ENCODE measurements at places on chromosomes 12 and 14.
A peak's percentile ranks its signal among the peaks of the same experiment; 100 is the strongest.

- DNase-seq, result no peak
Observed at GRCh38 chr14:92755495-92755894, 7.1 kb upstream of the LGMN start.

DNA sequence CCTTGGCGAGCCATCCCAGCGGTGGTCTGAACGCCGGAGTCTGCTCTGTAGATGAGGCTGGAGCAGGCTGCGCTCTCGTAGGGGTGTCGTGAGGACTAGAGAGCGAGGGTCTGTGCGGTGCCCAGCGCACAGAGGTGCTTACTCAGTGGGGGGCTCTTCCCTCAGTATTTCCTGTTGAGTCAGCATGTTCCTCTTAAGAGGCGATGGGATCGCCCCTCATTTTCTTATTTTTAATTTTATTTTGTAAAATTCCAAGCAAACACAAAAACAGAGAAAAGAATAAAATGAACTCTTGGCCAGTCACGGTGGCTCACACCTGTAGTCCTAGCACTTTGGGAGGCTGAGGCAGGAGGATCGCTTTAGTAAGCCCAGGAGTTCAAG, 40.8 kb upstream of the BCL7A start:
- no peak for DNase-seq

- peak; percentile 76 for DNase-seq
Observed at GRCh38 chr12:108950991-108951739, 69.7 kb downstream of the SVOP start.

GRCh38 chr12:123010110-123010509, 29.6 kb downstream of the ARL6IP4 start:
- DNase-seq, result no peak

GRCh38 chr12:3661028-3661427, 91.9 kb downstream of the CRACR2A start:
- no peak for DNase-seq

GRCh38 chr12:57985685-57986084, 44.3 kb downstream of the ATP23 start:
- no peak for DNase-seq

Measured in kidney (tissue), 22 donors.